ENCODE measurements at places on chromosomes 12 and 14.

- DNase-seq = no peak
Observed at GRCh38 chr12:65586796-65587195, 237.5 kb upstream of the HMGA2 start.

DNA sequence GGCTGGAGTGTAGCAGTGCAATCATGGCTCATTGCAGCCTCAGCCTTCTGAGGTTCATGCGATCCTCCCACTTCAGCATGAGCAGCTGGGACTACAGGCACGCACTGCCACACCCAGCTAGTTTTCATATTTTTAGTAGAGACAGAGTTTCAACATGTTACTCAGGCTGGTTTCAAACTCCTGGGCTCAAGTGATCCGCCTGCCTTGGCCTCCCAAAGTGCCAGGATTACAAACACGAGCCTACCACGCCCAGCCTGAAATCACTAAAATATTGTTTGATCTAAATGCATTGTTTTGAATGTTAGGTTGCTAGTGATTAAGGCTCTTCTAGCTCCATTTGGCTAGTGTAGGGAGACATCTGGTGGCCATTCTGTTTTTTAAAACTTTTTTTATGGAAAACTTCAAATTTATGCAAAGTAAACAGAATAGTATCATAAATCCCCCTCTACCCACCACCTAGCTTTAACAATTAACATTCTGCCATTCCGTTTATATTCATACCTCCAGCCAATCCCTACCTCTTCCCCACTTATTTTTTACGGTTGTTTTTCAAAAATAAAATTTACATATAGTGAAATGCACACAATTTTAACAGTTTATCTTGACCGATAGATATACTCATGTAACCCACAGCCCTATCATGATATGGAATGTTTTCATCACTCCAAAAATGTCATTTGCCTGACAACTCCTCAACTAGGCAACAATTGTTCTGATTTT, 37.8 kb downstream of the MYO1H start:
- peak; percentile 37 for DNase-seq

GRCh38 chr14:77409131-77409533, 14.2 kb downstream of the NOXRED1 start:
- no peak for DNase-seq

GRCh38 chr14:89399594-89400068, 17.4 kb downstream of the FOXN3 start:
- no peak for DNase-seq

DNA sequence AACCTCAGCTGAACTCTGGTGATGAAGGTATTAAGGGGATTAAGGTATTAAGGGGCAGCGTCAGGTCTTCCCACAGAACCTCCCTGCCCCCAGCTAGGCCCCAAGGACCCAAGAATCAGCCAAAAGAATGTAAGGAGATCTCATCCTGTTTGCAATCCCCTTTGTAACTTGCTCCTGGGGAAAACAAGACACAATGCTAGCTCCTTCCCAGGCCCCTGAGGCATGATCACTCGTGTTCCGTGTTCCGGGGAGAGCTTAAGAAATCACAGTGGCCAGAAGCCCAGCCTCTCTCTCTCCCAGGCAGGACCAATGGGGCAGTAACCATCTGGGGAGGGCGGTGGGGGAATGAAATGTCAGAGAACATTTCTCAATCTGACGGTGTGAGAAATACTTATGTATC, 33.2 kb downstream of the PIGH start:
- DNase-seq = no peak

GRCh38 chr12:129145381-129145780, 292.1 kb downstream of the GLT1D1 start:
- no peak for DNase-seq

- DNase-seq = no peak
Observed at GRCh38 chr14:55118761-55119160, 10.3 kb upstream of the LGALS3 start.

- DNase-seq = peak; percentile 36
Observed at GRCh38 chr12:63353559-63353958, 202.6 kb upstream of the AVPR1A start.

GRCh38 chr12:111569363-111570083, 29.6 kb downstream of the ATXN2 start:
- no peak for DNase-seq

DNA sequence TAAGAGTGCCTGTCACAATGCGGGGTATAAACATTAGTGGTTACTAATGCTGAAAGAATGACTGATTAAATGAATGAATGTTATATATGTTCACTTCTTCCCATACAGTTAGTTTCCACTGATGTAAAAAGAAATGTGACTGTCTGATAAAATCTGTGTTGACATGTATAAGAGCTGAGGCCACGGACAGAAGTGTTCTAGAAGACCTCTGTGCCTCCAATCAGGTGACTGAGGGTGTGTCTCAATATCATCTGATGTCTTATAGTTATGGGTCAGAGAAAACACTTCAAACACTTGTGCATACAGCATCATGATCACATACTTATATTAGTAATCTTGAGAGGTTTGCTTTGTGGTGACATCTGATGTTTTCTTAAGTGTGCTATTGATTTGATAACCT, 183.4 kb downstream of the TTC7B start:
- no peak for DNase-seq

DNA sequence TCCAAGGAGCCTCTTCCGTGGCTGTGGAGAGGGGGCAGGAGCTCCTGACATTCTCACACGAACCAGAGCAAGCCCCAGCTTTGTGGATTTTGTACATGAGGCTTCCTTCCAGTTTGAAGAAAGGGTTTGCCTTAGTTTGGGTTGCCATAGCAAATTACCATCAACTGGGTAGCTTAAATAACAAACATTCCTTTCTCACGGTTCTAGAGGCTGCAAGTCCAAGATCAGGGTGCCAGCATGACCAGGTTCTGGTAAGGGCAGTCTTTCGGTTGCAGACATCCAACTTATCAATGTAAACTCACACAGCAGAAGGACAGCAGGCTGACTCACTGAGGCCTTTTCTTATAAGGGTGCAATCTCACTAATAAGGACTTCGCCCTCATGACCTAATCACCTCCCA, 25.9 kb upstream of the STAB2 start:
- DNase-seq = no peak

- peak; percentile 92 for DNase-seq
Observed at GRCh38 chr12:124939421-124940142, 25.1 kb upstream of the UBC start.

GRCh38 chr12:93125126-93125525, 196.0 kb upstream of the EEA1 start:
- DNase-seq = no peak

DNA sequence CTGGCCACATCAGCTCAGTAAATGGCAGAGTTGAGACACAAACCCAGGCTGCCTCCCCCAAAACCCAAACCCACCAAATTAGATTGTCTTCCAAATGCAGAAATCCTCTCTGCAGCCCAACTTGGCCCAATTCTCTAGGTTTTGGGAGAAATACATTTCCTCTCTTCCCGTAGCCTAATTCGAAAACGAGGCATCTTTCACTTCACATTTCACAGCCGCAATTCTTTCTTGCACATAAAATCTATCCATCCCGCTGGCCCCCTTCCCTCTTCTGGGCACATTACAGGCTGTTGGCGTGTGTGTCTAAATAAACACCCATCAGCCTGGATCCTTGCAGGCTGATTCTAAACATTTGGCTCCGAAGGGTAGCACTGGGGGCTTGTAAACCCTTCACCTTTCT, 83.8 kb upstream of the VRK1 start:
- no peak for DNase-seq

DNA sequence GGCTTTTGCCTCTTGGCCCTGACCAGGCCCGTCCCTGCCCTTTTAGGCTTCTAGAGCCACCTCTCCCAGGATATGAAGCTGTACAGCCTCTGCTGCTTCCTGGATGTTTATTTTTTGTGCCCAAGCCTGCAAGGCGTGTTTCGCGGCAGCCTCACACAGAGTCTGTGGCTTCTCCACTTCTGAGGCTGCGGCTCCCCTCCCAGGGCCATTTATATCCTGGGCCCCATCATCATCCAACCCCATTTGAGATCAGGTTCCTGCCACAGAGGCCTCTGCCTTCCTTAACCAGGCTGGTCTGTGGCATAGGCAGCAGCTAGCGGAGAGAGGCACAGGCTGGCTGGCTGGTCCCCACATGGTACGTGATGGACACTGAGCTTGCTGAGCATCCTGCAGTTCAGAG, 114.1 kb upstream of the PWP1 start:
- DNase-seq = no peak

GRCh38 chr14:96519970-96520369, 17.8 kb downstream of the PAPOLA start:
- DNase-seq = no peak

- no peak for DNase-seq
Observed at GRCh38 chr12:31702047-31702446, 26.8 kb downstream of the AMN1 start.

DNA sequence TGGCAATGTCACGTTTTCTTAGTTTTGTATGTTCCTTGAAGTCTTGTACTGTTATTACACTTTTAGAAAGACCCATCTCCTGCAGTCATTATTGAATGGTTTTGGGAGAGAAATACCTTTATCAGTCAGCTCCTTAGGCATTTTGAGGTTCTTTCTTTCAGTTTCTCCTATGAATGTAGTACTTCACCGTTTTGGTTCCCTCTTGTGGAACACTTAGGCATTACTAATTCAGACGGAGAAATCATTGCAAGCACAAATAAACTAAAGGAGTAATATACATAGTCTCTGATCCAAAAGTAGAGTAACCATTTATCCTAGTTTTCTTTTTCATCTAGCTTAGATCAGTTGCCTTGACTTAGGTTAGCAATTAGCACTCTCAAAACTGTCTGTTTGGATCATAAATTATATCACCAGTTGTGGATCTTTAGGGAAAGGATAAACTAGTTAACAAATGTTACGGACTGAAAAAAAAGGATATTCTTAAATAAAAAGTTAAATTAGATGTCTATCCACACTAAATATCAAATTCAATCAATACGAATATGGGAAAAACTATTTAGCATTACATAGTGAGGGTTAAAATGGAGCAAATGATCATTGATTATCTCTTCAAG, 1538.3 kb upstream of the SEL1L start:
- DNase-seq = peak; percentile 20

GRCh38 chr14:55417955-55418354, 6.3 kb upstream of the ATG14 start:
- no peak for DNase-seq

DNA sequence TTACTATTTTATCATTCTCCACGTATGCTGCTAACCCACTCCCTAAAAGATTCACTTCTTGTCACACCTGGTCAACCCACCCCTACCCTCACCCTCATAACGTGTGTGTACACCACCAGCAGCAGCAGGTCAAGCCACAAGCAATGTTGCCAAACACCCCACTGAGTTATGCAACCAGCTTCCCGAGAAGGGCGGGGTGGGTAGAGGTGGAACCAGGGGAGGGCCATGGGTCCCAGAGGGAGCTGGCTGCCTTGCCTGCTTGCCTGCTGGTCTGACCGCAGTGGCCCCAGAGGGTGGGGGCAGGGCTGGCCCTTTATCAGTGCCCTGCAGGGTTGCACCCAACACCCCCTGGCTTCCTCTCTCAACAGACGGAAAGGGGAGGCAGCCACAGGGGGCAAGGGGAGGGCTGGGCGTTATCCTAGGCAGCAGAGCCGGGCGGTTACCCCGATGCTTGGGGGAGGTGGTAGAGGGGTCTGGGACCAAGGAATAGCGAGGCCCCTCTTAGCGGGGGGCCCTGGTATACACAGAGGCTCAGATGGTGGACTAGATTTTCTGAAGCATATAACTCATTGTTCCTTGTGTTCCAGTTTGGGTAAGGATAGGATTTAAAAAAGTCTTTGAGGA, 3.5 kb upstream of the NFE2 start:
- DNase-seq = no peak

DNA sequence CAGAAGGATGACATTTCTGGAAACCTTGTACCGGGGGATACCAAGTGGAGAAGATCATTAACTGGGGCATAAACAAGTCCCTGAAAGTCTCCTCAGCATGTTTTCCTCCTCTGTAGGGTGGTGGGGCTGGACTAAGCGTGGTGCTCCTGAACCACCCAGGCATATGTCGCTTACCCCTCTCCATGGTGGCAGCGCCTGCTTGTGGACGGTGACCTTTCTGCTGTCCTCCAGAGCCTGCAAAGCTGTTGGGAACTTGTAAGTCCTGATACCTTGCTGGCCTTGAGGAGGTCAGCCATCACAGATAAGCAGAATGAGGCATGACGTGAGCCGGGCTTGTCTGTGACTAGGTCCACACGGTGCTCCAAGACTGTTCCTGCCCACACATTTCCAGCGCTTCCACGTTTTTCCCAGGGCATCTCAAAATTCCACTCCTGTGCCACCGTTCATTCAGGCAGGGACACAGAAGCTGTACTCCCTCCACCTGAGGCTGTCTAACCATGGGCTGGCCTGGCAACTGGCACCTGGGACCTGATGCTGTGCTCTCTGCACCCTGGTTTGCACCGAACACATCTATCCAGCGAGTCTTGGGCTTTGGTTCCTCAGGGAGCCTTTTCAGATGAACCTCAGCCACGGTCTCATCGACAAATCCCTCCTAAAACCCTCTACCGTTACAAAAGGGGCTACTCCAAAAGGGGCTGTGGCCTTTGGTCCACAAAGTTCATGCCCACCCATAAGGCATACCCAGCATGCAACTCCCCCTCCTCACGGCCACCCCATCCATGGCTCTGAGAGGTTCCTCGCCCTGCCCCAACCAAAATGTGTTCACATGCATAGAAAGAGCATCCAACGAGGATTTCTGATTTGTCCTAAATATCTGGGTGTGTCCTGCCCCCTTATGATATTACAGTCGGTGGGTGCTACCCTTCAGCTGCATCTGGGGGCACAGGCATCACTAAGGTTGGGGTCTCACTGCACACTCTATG, 199.6 kb upstream of the DIO3 start:
- DNase-seq = no peak

GRCh38 chr14:73714656-73715081, 485 bp upstream of the PNMA1 start:
- DNase-seq = no peak

GRCh38 chr12:56159482-56160192, 1.5 kb downstream of the MYL6 start:
- no peak for DNase-seq

GRCh38 chr12:77745624-77746023, 85.1 kb upstream of the NAV3 start:
- no peak for DNase-seq

DNA sequence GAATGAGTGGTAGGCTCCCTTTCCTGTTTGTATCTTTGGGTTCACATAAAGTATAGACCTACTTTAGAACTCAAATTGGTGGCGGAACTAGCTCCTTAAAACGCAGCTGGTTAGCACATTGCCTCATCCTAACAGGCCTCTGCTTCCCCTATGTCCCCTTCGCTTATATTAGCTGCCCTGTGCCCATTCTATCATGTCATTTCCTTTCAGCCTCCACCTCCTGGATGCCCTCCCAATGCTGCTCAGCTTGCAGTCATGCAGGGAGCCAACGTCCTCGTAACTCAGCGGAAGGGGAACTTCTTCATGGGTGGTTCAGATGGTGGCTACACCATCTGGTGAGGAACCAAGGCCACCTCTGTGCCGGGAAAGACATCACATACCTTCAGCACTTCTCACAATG, 3.5 kb downstream of the DAZAP2 start:
- no peak for DNase-seq

GRCh38 chr12:6528539-6529235, 5.6 kb upstream of the GAPDH start:
- no peak for DNase-seq
